Left hindlimb (tissue), 1 donor: ENCODE measurements at places on chromosomes 12 and 14.

DNA sequence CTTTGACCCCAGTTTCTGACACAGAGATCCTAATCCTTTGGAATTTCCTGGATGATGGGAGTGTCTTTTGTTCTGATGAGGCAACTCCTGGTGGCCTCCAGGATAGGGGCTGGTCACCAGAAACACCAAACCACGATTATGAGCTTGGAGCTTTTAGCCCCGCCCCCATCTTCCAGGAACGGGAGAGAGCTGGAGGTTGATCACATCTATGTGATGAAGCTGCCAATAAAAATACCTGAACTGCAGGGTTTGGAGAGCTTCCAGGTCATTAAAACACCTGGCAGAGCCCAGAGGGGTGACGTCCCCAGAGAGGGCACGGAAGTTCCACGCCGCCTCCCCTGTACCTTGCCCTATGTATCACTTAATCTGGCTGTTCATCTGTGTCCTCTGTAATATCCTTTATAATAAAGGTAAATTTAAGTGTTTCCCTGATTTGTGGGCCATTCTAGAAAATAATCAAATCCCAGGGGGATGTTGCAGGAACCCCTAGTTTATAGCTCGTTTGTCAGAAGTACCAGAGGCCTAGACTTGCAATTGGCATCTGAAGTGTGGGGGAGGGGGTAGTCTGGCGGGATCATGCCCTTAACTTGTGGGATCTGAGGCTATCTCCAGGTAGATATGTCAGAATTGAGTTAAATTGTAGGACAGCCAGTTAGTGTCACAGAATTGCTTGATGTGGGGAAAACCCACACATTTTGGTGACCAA lies 21.2 kb downstream of the APPL2 start:
- no peak for DNase-seq

- no peak for DNase-seq
Observed at GRCh38 chr12:107058190-107058589, 35.2 kb downstream of the CRY1 start.

- DNase-seq, result no peak
Observed at GRCh38 chr14:22332686-22333421, 256.2 kb downstream of the DAD1 start.

GRCh38 chr14:46322076-46322475 lies 329.5 kb downstream of the RPL10L start:
- no peak for DNase-seq

DNA sequence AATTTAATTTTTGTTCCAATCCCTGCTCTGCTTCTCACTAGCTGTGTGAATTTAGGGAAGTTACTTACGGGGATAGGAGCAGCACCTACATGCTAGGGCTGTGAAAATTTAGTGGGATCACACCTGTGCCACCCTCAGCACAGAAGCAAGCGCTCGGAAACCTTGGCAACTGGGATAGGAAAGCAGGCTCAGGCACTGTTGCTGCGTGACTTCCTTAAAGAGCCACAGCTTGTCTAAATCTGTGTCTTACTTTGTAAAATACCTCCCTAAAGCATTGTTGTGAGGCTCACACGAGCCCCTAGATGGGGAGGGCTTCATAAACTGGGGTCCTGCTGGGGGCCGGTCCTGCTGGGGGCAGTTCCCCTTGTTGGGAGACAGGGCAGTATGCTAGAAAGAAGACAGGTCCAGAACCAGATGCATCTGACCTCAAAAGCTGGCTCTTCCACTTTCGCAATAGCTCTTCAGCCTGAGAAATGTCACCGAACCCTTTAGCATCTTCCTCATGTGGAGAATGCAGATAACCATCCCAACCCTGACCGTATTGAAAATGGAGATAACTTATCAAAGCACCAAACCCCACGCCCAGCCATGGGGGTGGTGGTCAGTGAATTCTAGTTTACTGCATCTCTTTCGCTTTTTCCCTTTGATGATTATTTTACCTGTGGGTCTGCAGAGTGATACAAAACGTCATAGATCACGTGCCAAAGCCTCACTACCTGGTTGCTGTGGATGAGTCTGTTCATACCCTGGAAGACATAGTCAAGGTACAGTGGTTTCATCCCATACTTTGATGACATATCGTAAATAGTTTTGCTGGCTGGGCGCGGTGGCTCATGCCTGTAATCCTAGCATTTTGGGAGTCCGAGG lies 54.1 kb downstream of the AK7 start:
- no peak for DNase-seq

DNA sequence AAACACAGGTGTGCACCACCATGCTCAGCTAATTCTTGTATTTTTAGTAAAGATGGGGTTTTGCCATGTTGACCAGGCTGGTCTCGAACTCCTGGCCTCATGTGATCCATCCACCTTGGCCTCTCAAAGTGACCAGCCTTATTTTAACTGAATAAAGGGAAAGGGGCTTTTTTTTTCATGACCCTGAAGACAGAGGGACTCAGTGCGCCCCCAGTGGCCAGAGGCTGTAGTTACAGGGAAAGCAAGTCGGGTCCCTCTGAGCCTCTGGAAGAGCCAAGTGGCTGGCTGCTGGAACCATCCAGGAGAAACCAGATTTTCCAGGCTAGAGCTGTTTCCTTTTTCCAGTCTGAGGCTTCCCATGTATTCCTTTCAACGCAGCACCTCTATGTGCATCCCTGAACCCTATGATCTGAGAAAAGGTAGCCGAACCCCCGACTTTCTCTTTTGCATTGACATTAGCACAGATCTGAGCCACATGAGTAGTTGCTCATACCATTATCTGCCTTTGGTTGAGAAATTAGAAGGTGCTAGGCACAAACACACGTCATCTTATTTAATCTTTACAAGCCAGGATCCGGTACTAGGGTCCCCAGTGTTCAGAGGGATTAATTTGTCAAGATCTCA lies 342.7 kb downstream of the CACNA1C start:
- DNase-seq, result no peak

DNA sequence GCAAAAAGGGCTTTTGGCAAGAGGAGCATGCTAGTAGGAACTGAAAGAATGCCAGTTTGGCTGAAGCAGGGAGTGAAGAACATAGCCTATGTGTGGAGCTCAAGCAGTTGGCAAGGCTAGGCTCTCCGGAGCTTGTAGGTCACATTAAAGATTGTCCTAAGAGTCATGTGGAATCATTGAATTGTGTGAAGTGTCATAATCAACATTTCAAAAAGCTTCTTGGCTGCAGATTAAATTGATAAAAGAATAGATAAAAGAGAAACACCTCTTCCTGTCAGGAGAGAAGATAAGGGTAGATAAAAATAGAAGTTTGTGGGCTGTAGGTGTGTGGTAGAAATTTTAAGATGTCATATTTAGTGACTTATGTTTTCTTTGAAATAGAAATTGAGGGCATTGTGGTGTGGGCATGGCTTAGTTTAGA lies 36.1 kb downstream of the CPSF6 start:
- DNase-seq, result no peak

DNA sequence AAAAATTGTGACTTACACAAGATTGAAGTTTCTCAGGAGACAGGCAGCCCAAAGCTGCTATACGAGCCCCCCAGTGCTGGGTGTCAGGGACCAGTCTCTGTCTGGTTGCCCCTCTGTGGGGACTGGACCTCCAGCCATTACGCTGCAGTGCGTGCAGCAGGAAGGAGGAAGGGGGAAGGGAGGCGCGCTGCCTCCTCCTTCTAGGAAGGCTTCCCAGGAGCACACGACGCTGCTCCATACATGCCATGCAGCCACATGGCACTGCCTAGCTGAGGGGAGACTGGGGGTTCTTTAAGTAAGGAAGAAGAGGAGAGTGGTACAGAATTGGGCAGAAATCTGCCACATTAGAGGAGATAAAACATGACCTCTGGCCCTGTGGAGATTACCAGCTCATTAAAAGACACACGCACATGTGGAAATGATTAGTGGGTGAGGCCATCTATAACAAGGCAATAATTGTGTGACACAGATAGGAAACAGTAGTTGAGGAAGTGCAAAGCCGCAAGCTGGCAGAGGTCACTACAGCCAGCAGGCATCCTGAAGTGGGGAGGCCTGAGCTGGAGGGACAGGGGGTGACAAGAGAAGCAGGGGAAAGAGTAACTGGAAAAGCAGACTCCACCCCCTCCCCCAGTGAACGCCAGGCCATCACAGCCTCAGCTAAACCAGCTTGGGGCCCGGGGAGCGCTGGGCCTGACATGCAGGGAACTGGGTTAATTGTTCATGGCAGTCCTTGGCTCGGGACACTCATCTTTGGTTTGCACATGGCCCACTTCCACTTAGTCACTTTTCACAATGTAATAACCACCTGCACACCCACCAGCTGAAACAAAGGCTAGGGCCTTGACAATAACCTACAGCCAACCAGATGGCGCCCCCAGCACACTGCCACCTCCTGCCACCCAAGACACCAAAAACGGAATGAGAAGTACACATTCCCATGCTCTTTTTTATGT lies 39.6 kb downstream of the CCDC88C start:
- no peak for DNase-seq

GRCh38 chr12:6460751-6461371 lies 9.0 kb downstream of the TAPBPL start:
- DNase-seq, result no peak

DNA sequence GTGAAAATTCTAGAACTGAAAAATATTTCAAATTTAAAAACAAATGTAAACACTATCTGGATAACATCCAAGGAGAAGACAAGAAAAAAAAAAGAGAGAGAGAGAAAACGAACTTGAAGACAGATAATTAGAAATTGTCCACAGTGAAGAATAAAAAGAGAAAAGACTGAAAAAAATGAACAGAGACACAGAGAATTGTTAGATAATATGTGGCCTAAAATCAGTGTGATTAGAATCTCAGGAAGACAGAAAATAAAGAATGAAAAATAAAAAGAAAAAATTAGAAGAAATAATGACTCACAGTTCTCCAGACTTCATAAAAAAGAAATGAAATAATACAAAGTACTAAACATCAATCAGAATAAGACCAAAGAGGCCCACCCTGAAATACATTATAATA lies 1209.3 kb downstream of the FSCB start:
- no peak for DNase-seq

DNA sequence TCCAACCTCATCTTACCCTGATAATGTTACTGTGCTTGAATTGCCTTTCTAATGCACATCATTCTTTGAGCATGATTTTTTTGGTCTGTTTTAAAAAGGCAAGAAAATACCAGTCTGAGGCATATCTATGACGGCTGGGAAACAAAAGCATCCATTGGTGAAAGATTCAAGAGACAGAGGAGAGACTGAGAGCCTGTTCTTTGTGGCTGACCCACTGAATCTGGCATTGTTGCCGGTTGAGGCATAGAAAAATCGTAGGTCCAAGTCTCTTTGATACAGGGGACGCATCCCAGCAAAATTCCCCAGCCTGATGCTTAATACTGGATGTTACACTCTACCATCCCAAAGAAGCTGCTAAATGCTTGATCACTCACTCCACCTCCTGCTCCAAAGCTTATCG lies 2.9 kb upstream of the KLHL42 start:
- DNase-seq, result no peak

DNA sequence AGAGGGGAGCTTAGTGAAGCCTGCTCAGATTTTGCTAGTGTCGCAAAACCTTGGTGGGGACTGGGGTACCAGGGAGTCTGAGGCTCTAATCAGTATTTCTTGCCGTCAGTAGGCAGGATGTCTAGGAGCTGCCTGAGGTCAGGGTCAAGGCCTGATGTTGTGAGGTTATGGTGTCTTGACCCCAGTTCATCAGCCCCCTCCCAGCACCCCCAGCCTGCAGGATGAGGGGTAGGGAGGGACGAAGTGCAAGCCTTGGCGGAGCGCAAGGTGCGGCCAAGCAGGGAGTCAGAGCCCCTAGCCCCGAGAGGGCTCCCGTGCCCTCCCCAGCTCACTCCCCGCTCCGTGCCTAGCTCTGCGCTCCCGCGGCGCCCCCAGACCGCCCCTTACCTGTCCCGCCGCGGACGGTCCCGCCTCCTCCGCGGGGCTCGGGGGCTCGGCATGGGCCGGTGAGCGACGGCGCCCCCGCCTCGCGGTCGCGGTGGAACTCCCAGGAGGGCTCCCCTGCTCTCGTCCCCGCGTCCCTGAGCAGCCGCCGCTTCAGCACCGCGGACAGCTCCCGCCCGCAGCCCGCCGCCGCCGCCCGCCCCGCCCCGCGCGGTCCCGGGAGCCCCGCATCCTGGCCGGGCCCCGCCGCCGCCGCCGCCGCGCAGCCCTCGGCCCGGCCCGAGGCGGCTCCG lies 347 bp downstream of the SYNDIG1L start:
- DNase-seq, result no peak

DNA sequence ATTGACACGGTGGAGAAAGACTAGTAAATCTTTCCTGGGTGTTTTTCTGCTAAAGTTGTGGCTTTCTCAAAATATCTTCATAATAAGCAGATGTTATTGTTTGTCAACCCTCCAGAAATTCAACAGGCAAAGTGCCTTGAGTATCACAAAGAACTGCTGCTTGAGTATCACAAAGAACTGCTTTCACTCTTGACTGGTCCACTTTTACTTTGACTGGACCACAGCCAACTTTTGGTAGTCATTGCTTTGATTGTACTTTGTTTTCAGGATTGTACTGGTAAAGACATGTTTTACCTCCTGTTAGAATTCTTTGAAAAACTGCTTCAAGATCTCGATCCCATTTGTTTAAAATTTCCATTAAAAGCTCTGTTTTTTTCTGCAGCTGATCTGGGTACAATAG lies 62.6 kb downstream of the PDZRN4 start:
- no peak for DNase-seq

- DNase-seq, result peak; percentile 15
Observed at GRCh38 chr14:73724696-73725095, 10.5 kb upstream of the PNMA1 start.

- DNase-seq, result no peak
Observed at GRCh38 chr12:573232-573631, 90.0 kb downstream of the NINJ2 start.

GRCh38 chr14:93794756-93795155 lies 6.5 kb upstream of the PRIMA1 start:
- no peak for DNase-seq

GRCh38 chr14:25055992-25056687 lies 6.2 kb upstream of the STXBP6 start:
- DNase-seq, result no peak

GRCh38 chr14:71654810-71655209 lies 277.4 kb upstream of the RGS6 start:
- DNase-seq, result no peak

DNA sequence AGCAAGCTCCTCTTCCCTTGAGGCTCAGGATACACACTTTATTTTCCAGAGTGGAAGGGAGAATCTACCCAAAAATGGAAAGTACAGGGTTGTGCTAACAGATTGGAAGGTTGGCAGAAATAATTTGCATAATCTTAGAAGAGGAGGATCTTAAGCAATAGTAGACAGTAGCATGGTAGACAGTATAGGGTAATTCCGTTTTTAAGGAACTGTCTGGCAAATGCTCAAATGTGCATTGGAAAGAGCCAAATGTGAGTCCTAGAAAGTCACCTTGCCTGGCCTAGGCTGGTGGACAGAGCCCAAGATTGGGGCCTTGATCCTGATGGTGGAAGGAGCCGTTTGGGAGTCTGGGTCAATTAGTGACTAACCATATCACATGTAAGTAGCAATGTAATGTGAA lies 13.1 kb upstream of the CARMIL3 start:
- no peak for DNase-seq

GRCh38 chr14:31543969-31544799 lies 17.0 kb upstream of the NUBPL start:
- DNase-seq, result no peak
